Type B pancreatic cell (in vitro differentiated cells): ENCODE measurements at places on chromosomes 3 and 15. TPM values are rescaled to one million over a fixed set of nuclear protein-coding genes. Genes with fewer than 3 reads are reported as not detected.

The CCR8 gene
- total RNA-seq: 1.2 TPM in 1 of 2 replicates, not detected in the other

The SLC38A3 gene
- total RNA-seq: 6.0 and 11.0 TPM in 2 replicates

The IQCF5 gene
- total RNA-seq: not detected in 2 replicates

DNA sequence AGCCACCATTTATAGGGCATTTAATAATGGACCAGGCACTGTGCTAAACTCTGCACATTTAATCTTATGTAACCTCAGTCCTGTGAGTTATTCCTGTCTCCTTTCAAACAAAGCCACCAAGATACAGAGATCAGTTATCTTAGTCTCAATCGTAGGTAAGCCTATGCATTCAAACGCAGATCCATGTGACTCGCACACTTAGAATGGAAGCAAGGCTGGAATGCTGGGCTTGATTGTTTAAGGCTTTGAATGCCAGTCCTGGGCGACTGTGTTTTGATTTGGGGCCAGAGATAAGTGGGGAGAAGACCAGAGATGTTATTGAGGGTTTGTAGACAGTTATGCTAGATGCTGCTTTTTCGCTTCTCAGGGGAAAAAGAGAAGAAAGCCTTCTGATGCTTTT, 22.2 kb downstream of the MED12L start:
- DNase-seq: no peak

DNA sequence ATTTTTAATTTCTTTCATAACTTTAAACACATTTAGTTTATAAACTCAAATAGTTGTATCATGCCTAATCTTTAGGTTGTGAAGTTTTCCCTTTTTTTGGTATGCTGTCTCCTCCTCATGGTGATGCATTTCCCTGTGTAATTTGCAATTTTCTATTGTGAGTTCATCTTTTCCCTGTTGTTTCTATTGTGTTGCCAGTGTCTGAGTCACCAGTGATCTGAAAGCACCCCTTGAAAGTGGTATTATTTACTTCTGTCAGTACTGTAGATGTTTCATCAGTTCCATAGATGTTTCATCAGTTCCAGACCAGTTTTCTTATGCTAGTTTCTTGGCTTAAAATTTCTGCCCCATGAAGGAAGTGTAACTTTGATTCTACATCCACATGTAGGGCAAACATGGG, 80.6 kb downstream of the OXSM start:
- DNase-seq: no peak

DNA sequence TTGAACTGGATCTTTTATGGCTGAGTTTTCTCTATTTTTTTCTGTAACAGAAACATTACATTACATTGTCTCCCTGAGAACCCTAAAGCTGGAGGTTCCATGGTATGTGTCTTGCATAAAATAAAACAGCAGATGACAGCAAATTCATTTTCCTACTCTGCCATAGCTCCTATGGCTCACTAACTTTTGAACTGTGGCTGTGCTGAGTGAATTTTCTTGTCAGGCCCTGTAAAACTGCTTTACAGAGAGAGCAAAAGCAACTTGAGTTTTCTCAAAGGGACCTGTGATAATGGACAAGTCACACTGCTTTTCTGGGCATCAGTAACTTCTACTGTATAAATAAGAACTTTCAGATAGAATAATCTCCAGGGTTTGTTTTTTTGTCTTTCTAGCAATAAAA, 129.9 kb upstream of the TSC22D2 start:
- no peak for DNase-seq

GRCh38 chr3:62173939-62174515, 199.3 kb downstream of the FEZF2 start:
- DNase-seq: no peak

GRCh38 chr15:65927545-65927944, 58.3 kb downstream of the RAB11A start:
- no peak for DNase-seq

DNA sequence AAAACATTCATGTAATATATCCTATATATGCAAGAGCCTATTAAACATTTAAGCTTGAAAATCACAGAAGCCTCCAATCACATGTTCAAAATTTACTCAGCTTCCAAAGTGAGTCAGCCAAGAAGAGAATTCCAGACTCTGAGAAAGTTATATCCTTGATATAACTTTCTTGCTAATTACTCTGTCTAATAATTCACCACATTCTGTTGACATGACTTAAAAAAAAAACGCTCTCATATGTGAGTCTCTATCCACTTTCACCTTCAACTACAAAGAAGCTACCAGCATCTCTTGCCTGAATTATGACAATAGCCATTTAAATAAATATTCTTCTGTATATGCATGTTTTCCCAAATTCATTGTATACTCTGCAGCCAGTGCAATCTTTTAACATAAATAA, 1116.3 kb upstream of the CADM2 start:
- DNase-seq: no peak

- DNase-seq: peak; percentile 93
Measured at GRCh38 chr3:50358911-50359759, at the start of gene TMEM115. TSS of gene TMEM115 (minus strand) at chr3:50359521. CDS start at chr3:50359063, 458 bp downstream.

DNA sequence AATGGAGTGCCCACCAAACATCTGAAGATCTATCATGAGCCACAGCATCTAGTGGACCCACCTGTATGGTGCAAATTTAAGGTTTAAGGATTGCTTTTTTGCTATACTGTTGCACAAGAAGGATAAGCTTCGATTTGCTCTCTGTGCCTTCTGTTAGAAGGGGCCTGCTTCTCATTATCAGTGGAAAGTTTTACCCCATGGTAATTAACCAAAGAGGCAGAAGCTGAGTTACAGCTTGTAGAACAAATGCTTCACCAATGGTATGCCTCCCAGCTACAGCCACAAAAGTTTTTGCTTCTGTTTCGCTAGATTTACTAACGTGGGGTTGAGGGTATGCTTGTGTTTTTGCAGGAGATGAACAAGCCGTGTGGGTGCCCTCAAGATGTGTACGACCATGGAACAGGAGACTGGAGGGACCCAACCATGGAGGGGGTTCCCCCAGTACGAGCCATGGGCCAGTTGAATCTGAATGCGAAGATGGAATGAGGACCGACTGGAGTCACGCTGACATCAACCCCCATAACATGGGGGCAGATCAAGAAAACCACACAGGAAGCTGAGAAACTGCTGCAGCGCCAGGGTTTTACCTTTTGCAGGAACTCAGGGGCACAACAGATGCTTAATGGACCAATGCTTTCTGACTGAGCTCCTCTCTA, 43.5 kb downstream of the ACAD9 start:
- DNase-seq: no peak

- DNase-seq: no peak
Measured at GRCh38 chr3:194447657-194448056, 39.1 kb downstream of the ATP13A3 start.

- DNase-seq: no peak
Measured at GRCh38 chr15:64229129-64229724, 66.4 kb upstream of the PPIB start.

DNA sequence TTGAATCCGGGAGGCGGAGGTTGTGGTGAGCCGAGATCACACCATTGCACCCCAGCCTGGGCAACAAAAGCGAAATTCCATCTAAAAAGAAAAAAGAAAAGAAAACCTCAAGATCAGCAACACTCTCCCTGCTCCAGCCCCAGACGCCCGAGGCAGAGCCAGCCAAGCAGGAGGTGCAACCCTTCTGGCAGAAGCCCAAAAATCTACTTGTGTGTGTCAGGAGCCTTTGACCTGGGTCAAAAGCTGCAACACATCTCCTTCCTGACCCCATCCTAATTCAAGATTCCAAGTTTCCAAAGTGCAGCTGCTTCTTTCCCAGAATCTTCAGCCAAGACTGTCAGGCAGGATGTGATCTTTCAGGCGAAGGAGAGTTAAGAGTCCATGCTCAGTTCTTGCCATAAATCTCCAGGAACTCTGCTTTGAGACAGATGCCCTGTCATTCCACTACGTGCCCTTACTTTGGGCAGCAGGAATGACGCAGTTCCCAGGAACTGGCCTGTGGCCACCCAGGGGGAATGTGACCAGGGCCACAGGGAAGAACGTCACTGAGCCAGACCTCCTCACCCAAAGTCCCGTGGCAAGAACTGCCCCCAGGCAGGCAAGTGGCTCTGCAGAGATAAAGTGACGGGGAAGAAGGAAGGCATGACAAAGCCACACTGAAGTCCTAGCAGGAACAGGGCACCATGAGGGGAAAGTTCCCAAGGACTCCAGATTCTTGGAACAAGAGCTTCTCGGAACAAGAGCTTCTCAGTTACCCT, 39.4 kb downstream of the SH3BP5 start:
- DNase-seq: no peak

GRCh38 chr3:151839313-151839631, 25.4 kb downstream of the AADAC start:
- no peak for DNase-seq

DNA sequence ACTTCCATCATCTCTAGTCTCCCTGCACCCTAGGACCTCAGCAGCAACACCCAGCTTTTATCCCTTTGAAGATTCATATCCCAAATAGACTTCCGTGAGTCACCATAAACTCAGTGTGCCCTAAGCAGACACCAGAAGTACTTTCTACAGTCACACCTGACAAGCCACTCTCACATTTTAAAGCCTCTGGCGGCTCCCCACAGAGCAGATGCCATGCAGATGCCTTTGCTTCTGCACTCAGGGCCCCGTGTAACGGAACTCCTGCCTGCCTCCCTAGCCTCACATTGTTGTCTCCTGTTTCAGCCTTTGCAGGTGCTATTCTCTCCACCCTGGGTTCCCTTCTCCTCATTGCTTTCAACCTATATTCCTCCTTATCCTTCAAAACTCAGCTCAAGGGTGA, 155.5 kb upstream of the SLC24A5 start:
- no peak for DNase-seq

DNA sequence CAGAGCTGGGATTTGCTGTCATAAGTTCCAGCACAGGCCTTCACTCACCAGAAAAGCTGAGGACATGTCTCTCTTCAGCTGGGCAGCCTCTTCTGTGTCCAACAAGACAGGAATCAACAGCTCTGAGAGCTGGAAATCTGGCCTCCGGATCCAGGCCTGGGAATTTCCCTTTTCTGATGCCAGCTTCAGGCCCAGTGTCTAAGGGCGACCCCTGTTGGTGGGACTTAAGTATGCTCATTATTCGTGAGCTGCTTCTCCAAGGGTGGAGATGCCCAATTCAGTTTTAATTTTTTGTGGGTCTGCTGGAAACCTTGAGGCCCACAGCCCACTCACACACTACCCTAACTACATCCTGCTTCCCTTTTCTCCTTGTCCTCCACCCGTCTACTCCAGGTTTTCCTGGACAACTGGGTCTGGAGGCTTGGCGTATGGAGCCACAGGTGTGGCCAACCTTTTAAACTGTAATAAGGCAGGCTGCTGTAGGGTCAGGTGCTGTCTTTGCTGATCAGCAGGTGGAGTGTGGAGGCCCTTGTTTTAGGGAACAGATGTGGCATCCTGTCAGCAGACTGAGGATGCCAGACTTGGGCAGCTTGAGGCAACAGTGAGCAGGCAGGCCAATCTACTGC, 2.6 kb upstream of the CEMIP start:
- DNase-seq: no peak

- no peak for DNase-seq
Measured at GRCh38 chr3:123072564-123072963, 5.7 kb downstream of the PDIA5 start.

- DNase-seq: no peak
Measured at GRCh38 chr15:67305506-67305905, 50.9 kb downstream of the IQCH start.

DNA sequence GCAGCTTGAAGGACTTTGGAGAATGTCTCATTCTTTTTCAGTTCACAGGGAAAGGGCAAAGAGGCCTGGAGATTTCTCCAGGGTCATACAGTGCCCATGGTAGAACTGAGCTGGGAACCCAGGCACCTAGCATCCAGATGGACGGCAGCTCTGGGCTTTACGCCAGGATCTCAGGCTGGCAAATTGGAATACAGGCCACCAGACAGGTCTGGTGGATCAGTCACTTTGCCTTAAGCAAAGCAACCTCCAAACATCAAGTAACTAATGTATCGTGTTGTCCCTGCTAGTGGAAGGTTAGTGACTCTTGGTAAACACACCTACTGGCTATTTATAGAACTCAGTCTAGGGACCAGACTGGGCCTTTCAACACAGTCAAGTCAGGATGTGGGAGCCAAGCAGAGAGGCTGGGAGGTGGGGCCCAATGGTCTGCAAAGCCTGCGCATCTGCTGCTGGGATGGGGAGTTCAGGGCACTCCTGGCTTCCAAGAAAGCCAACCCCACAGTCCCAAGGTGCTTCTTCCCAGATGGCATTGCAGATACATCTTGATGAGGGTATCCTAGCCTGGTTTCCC, 30.2 kb downstream of the RPLP1 start:
- DNase-seq: no peak

- DNase-seq: no peak
Measured at GRCh38 chr3:56611364-56611763, 54.4 kb downstream of the CCDC66 start.

DNA sequence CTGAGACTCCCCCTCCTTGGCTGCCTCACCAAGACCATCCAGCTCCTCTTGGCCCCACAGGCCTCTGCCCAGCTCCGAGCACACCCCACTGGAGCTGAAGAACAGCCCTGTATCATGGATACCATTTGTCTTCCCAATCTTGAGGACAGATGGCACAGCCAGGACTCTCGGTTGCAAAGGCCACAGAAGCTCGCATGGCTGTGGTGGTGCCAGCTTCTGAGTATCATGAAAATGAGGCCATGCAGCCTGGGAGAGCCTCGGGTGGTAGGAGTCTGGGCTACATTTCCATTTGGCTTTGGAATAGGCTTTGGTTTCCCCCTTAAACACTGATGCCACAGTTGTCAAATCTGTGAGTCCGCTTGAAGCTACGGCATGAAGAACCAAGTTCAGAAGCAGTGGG, 106.6 kb downstream of the SEMA5B start:
- no peak for DNase-seq

- DNase-seq: no peak
Measured at GRCh38 chr3:71069797-71070196, 513.7 kb downstream of the FOXP1 start.

- no peak for DNase-seq
Measured at GRCh38 chr3:113124256-113124830, 87.0 kb upstream of the BOC start.
